ENCODE measurements at places on chromosomes 6 and 20.

- no peak for DNase-seq
These were observed 6.4 kb downstream of the FGD2 start for GRCh38 chr6:37011656-37012378.

GRCh38 chr6:148831064-148831463 is 84.2 kb downstream of the UST start:
- no peak for DNase-seq

- DNase-seq: no peak
These were observed 460.4 kb upstream of the PLCB4 start for GRCh38 chr20:8608470-8608869.

GRCh38 chr6:34615574-34616226 is 59.6 kb upstream of the SPDEF start:
- no peak for DNase-seq

DNA sequence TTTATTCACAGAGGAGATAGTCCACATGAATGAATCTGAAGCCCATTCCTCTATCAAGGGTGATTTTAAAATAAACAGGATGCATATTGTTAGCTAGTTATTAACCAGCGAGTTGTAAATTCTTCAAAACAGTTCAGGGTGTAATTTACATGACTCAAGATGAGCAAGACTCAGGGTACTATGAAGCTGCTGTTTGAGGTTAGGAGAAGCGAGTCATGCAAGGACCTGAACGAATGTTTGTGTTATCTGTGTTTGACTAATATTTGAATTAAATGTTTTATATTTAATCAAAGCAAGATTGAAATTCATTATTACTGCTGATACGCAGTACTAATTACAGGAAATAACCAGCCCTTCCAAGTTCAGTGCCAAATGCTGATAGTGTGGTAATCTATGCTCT is 191.1 kb downstream of the SAMD5 start:
- peak; percentile 46 for DNase-seq

- no peak for DNase-seq
These were observed 147.2 kb downstream of the TFAP2C start for GRCh38 chr20:56776345-56776744.

DNA sequence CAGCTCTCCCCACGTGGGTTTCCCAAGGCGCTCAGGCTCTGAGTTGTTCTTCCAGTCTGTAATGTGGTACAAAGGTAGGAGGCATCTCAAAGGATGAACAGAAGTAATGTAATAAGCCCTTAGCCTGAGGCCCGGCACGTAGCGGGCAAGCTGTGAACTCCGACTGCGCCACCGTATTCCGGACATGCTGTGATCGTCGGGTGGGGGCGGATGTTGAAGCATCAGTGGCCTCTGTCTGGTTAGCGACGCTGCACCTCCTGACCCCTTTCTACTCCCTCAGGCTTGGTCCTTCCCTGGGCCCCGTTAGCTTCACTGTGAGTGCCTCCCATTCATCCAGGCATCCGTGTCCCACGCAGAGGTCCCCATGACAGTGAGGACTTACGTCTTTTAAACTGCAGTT is 151.7 kb downstream of the ERMARD start:
- DNase-seq: no peak

- DNase-seq: no peak
These were observed 3.9 kb upstream of the GCM1 start for GRCh38 chr6:53152576-53152975.

- no peak for DNase-seq
These were observed 89.5 kb downstream of the SLX4IP start for GRCh38 chr20:10524643-10525042.

GRCh38 chr6:45687570-45687969 is 309.8 kb upstream of the SUPT3H start:
- no peak for DNase-seq

GRCh38 chr6:75409928-75410327 is 83.7 kb downstream of the FILIP1 start:
- no peak for DNase-seq

- DNase-seq: no peak
These were observed 117.2 kb downstream of the SYCP2 start for GRCh38 chr20:59816146-59816738.

- DNase-seq: no peak
These were observed 323.3 kb downstream of the CDH4 start for GRCh38 chr20:61575151-61575937.

GRCh38 chr20:37202267-37202943 is 23.1 kb upstream of the MROH8 start:
- peak; percentile 75 for DNase-seq

- no peak for DNase-seq
These were observed 400.3 kb downstream of the TFAP2A start for GRCh38 chr6:10014557-10014956.

GRCh38 chr6:161218222-161218621 is 55.6 kb downstream of the AGPAT4 start:
- no peak for DNase-seq

DNA sequence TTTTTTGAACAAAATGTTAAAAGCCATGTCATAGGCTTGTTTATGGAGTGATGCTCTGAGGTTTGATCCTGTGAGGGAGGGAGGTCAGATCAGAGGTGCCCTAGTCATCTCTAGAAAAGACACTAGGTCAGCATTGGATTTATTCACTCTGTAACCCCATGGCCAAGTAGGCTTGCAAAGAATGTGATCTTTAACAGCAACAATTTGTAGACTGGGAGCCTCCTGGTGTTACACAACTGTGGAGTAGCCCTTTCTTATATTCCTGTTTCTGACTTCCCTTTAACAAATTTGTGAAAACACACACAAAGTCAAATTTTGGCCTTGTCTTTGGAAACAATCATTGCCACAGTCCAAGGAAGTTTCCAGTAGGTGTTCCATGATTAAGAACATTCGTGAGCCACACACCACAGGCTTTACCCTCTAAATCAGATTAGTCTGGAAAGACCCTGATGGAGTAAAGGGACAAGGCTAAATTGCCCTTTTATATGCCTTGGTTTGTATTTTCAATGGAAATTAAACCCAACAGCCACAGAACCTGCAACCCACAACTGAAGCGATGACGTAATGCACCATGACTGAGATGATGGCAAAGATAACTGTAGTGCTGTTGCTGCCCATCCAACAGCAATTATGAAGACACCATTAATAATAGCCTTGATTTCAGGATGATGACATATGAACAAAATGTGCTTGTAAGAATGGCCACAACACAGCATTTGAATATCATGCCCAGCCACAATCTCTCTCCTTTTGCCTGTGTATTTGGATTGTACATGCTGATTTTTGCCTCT is 22.1 kb downstream of the SCP2D1 start:
- no peak for DNase-seq

GRCh38 chr6:15522856-15523529 is 139.8 kb downstream of the DTNBP1 start:
- no peak for DNase-seq

- no peak for DNase-seq
These were observed 323.8 kb upstream of the JARID2 start for GRCh38 chr6:14921878-14922671.

GRCh38 chr6:155013457-155013876 is 18.4 kb downstream of the TIAM2 start:
- no peak for DNase-seq

- no peak for DNase-seq
These were observed 2.1 kb downstream of the CDS2 start for GRCh38 chr20:5128886-5129285.

- DNase-seq: no peak
These were observed 12.2 kb upstream of the LAMA2 start for GRCh38 chr6:128870746-128871145.

DNA sequence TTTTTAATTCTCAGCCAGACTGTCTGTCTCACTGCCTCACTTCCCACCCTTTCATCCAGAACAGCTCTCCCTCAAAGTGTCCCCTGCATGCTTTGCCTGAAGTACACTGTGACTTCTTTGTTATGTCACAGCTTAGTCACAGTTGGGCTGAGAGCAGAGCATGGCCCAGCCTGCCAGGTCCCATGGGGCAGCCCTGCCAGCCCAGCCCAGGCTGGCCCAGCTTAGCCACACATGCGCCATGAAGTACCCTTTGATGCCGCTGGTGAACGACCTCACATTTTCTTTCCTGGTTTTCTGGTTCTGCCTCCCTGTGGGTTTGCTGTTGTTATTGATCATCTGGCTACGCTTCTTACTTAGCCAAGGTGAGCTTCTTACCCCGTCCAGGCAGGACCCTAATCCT is at the start of gene ADIG:
Gene ADIG, plus strand, starts transcription at position 185 of the 400 bp plus-strand sequence. Its CDS starts 54 bp downstream, at position 239.
- no peak for DNase-seq

DNA sequence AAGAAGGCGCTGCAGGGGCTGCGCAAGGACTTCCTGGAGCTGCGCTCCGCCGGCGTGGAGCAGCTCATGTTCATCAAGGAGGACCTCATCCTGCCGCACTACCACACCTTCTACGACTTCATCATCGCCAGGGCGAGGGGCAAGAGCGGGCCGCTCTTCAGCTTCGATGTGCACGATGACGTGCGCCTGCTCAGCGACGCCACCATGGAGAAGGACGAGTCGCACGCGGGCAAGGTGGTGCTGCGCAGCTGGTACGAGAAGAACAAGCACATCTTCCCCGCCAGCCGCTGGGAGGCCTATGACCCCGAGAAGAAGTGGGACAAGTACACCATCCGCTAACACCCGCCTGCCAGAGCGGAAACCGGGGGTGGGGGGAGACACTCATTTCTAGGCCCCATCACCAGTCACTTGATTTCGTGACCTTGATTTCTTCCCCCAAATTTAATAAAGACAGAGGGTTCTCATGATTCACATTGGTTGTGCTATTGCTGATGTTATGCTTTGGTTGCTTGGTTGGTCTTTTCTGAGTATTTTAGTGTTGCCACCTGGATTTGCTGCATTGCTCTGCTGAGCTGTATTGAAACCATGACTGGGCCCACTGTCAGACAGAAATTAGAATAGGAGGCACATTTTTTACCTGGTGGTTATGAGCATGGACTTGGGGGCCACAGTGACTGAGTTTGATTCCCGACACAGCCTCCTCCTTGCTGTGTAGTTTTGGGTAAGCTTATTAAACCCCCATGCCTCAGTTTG is 1.5 kb downstream of the FAM50B start:
- no peak for DNase-seq

GRCh38 chr6:28345201-28345600 is 4.5 kb upstream of the ZKSCAN3 start:
- no peak for DNase-seq

DNA sequence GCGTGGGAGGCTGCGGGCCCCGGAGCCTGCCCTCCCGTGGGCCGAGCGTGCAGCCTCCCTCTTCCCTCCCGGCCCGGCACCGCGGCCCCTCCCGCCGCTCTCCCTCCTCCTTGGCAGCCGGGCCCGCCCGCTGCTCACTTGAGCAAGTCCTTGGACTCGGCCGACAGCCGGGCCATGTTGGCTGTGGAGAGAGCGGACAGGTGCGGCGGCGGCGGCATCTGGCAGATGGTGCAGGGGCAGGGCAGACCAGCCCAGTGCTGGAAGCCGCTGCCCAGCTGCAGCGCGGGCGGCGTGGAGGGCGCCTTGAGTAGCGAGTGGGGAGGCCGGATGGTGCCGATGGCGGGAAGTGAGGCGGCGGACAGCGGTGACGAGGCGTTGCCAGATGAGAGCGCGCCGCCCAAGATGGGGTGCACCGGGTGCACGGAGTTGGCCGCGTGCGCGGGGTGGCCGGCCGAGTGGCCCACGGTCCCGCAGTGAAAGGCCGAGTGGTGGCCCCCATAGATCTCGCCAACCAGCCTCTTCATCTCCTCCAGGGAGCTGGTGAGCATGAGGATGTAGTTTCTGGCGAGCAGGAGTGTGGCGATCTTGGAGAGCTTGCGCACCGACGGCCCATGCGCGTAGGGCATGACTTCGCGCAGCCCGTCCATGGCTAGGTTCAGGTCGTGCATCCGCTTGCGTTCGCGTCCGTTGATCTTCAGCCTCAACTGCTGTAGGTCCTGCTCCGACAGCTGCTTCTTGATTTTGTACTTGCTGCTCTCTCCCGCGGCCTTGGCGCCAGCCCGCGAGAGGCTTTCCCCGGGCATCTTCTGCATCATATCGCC is 766 bp downstream of the OLIG3 start:
- DNase-seq: no peak

DNA sequence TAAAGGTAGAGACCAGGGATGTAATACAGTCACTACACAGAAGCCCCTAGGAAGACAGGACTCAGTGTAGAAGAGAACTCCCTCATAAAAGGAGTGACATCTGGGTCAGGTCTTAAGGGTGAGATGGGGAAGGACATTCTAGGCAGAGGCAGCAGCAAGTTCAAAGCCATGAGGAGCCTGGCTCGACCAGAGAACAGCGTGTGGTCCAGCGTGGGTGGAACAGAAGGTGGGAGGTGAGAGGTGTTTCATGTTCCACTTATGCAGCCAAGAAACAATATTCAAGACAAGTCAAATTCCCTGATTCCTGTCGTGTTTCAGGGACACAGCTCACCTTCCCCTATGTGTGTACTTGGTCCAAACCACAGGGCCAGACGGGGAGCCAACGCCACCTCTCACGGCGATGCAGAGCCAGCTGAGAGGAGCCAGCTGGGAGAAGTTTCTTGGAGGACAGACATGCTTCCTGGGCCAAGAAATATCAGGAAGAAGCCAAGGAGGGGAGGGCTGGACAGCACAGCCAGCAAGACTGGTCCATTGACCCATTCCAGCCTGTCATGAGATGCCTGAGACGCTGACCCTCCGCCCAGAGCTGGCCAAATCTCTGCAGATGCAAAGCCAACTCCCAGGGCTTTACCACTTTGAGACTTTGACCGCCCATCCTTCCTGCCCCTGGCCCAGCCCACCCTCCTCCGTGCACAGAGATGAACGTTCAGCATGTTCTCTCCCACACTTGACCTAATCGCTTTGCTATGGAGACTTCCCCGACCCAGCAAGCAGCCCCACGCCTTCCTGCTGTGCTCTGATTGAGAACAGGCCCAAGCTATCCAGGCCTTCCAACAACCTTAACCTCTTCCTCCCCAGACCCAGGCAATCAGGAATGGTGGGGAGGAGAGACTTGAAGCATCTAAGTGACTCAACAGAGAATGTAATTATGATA is 113.8 kb downstream of the PRND start:
- peak; percentile 43 for DNase-seq

DNA sequence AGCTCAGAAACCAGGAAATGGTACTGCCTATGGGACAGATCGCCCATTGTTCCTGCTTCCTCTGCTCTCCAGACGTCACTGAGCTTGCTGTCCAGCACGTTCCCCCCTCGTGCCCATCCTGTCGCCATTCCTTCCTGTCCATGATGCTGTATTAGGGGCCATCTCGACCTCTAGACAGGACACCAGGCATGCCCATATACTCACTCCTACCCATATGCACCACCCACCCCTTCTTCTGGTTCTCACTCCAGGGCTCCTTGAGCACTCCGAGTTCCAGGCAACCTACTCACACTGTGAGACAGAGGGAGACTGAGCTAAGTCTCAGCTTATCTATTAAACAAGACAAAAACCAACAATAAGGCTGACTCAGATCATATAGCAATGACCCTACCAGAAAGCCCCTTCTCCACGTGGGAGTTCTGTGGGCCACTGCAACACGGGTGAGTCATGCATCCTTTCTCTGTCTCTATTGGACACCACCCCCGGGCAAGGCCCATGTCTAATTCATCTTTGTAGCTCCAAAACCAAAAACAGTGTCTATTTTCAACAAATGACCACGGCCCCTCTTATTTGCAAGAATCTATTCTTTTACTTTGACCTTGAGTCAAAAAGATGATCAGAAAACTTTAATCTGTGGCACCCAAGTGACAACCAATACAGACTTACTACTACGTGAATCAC is 65.7 kb downstream of the PSMG4 start:
- DNase-seq: peak; percentile 48
